Spinal cord (tissue), 10 donors: ENCODE measurements at places on chromosomes 2 and 18. TPM values are rescaled to one million over a fixed set of nuclear protein-coding genes. Genes with fewer than 3 reads are reported as not detected.

TTR gene
- not detected for total RNA-seq

GRCh38 chr2:186125156-186125555 is 360.9 kb upstream of the ZC3H15 start:
- no peak for DNase-seq

GRCh38 chr2:226773291-226773690 is 26.3 kb downstream of the IRS1 start:
- DNase-seq, result no peak

GAD1 gene
- total RNA-seq, result 17.2 TPM

DNA sequence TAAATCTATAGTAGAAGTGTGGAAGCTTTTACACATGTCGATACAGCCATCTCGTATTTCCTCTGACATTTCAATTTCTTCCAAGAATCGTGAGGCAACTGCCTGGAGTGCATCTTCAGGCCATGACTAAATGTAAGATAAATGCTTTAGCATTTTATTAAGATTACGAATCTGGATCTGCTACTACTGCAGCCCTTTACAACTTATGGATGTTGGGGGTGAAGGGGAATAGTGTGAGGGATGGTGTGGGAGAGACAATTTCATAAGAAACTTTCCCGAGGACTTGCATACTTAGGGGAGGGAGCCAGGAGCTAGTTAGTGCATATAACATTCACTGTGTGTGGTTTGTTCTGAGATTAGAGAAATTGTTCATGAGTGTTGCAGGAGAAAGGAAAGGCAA is 204.8 kb downstream of the SLC39A10 start:
- peak; percentile 5 for DNase-seq

GRCh38 chr2:128458505-128458904 is 139.8 kb upstream of the HS6ST1 start:
- no peak for DNase-seq
